Naive B cell (primary cell): ENCODE measurements at places on chromosomes 5 and 9.

GRCh38 chr9:82116556-82116955, 128.0 kb downstream of the SPATA31D1 start:
- no peak for DNase-seq

DNA sequence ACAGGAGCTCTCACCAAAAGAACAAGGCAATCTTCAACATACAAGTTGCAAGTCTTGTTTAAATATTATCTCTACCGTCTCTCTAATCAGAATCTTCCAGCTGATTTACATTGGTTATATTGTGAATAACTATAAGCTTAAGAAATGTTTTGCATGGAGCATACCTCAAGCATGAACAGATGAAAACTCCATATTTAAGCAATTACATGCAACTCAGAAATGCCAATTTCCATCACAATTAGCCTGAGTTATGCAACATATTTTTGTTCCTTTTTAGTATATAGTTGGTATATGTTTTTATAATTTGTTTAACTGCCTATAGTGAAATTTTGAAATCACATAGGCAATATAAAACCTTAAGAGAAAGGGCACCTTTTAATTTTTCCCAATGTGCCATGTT, 142.5 kb downstream of the DENND1A start:
- no peak for DNase-seq

DNA sequence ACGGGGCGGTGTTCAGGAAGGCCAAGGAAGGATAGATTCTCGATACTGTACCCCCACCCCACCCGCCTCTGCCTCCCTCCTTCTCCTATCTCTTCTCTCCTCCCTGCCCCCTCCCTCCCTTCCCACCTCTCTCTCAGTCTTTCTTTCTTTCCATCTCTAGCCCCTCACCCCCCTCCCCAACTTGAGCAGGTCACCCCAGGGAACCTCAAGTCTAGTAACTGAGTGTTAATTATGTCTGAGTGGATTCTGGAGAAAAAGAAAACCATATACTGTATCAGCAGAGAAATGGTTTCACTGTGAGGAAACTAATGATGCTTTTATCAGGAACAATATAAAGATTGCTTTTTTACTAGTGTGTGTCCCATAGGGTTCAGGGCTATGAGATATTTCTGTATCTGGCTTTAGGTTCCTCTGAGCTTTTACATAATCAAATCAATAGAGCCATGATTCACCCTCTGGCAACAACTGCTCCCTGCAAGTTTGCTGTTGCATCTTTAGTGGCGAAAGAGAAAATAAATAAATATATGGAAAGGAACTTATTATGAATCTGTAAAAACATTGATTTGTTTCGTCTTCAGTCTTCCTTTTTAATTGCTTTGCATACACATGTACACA, 639.7 kb downstream of the CCDC171 start:
- DNase-seq = no peak

DNA sequence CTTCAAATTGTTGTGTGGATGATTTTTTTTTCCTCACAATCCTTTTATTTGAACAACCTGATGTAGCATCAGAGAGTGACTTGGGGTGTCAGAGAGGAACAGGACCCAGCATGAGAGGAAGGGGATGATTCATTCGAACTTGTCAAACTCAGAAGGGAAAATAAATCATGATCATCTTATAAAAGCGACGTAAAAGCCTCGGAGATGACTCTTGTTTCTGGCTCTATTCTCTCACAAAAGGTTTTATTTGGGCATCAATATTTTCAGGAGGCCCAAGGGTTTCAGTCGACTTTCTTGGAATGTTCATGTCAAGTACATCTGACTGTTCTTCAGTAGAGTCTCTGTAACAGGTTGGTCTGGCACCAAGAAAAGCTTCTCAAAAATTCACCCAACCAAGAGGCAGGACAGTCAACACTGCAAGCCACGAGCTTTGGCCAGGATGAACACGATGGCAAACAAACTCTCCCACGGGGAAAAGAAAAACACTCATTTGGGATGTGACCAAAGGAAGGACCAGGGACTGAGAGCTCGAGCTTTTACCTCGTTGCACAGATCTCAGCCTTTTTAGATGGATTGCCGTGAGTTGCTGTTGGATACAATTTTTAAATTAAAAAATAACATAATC, 55.1 kb downstream of the ANKH start:
- DNase-seq = no peak

DNA sequence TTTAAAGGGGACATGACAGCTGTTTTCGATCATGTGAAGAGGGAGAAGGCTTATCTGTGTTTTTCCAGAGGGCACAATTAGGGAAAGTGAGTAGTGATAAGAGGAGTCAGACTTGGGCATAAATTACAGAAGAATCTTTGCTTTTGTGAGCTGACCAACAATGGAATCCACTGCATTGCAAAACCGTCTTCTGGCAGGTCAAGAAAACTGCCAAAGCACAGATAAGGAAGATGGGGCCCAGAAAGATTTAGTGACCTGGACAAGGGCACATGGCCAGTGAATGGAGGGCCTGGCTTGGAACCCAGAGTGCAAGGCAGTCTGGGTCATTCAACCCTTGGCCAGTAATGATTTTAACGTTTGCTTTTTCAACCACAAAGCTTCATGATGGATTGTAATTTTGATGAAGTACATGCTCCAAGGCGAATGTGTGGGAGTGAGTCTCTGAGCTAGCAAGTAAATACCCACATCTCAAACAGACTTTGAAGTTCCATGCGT, 153.2 kb upstream of the MAST4 start:
- DNase-seq = no peak

GRCh38 chr9:112327718-112328450, 5.5 kb downstream of the PTBP3 start:
- DNase-seq = no peak

DNA sequence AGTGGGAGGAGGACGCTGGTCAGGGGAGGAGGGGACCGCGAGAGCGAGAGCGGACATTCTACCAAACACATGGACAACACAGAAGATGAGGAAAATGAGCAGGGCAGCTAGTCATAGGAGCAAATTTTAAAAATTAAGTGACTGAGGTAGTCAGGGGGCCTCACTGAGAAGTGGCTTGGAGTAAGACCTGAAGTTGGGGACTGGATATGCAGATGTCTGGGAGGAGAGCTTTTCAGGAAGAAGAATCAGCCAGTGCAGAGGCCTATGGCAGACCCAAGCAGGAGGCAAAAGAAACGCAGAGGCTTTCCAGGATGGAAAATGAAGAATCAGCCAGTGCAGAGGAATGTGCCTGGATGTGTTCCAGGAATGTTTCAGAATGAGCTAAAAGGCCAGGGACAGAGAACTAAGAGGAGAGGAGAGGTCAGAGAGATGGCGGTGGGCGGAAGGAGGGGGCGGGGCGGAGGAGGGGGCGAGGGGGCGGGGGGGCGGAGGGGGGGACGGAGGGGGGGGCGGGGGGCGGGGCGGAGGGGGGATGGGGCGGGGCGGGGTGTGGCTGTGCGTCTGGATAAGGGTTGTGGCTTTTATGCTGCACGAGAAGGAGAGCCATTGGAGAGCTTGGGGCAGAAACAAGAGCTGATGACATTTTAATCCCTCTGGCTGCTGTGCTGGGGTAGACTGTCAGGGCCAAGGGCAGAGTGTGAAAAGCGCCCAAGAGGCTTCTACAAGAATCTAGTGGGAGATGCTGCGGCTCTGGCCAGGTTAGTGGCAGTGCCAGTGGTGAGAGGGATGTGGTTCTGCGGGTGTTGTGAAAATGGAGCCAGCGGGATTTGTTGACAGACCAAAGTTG, 129.6 kb downstream of the KCNIP1 start:
- no peak for DNase-seq

GRCh38 chr9:77561331-77562018, 86.6 kb downstream of the GNA14 start:
- DNase-seq = no peak

DNA sequence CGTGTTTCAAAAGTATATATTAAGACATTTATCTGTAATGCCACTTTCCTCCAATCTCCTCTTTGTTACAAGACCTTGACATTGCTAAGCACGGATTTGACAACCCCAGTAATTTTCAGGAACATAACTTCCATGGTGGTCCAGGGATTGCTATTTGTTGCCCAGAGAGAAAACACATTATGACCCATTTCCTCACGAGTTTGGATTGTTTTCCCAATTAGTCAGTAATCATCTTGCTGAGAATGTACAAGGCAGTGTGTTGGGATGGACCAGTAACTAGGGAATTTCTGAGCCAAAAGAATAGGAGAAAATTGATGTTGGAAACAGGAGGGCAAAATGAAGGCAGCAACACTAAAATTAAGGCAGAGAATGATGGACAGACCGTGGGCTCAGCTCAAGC, 574.1 kb downstream of the EBF1 start:
- DNase-seq = no peak

- DNase-seq = no peak
These were observed 172.1 kb downstream of the RGS3 start for GRCh38 chr9:113635586-113635985.

GRCh38 chr9:36802201-36802920, 229.7 kb downstream of the MELK start:
- DNase-seq = no peak

GRCh38 chr5:17302106-17302505, 84.7 kb downstream of the BASP1 start:
- no peak for DNase-seq
